ENCODE measurements at places on chromosomes 7 and 10.

DNA sequence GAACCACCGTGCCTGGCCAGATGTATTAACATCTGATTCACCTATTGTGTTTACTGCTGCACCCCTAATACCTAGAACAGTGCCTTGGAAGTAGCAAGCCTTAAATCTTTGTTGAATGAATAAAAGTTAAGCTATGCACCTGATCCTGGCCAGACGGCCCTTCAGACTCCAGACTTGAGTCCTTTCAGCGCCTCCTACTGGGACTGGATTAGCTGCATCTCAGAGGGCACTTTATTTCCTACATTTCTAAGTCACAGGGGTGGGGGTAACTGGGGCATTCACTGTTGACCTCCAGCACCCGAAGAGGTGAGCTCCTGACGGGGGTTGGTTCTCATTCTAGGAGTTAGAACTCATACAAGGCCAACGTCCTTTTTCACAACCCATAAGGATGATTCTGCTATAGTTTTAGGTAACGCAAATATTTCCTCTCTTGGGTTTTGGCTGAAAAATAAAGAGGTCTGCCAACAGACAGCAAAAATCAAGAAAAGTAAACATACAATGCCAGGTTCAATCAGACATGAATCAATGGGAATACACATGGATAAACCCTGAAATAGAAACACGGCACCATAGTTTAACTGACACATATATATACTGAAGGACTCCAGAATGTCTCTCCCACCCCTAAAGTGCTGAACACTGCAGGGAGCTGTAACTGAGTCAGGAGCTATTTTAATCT lies 48.0 kb upstream of the DLG5 start:
- no peak for DNase-seq

- no peak for DNase-seq
These were observed 1.2 kb downstream of the HOGA1 start for GRCh38 chr10:97585439-97585811.

- DNase-seq = no peak
These were observed 133.7 kb downstream of the ARHGAP22 start for GRCh38 chr10:48470893-48471805.

- no peak for DNase-seq
These were observed 14.8 kb downstream of the CCL24 start for GRCh38 chr7:75798770-75799169.

GRCh38 chr7:14158111-14158510 lies 168.6 kb upstream of the ETV1 start:
- DNase-seq = no peak

- no peak for DNase-seq
These were observed 151.0 kb upstream of the INSYN2A start for GRCh38 chr10:127347202-127347959.

DNA sequence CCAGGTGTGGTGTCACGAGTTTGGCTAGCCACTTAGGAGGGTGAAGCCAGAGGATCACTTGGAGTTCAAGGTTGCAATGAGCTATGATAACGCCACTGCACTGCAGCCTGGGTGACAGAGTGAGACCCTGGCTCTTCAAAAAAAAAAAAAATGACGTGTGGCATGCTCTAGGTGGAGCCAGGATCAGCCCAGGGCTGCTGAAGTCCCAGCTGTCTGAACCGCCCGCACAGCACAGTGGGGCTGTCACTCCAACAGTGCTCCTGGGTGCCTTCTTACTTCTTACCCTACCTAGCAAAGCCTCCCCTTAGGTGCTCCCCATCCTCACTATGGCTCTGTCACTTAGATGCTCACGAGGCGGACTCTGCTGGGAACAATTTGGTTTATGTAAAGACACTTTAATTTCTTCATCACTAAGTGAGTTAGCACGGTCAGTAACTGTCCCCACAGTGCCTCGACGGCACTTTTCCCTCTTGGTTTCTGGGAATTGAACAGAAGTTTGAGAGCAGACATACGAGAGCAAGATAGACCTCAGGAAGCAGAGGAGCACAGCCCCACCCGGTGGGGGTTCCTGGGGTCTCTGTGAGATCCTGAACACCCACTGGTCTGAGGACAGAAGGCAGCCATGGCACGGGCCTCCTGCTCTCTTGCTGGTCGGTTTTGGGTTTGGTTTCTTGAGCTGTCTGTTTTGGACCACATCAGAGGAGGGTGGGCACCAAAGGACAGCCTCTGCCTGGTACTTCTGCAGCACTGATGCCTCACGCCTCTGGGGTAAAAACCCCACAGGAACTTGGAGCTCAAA lies 66.2 kb upstream of the BTBD16 start:
- no peak for DNase-seq

Measured in SHP77 treated with DMSO at 0.1 percent for 48 hours (cell line).